NCI-H1694 treated with DMSO at 0.1 percent for 48 hours (cell line): ENCODE measurements at places on chromosomes 7 and 10.

GRCh38 chr7:101133621-101134398 lies 6.9 kb downstream of the SERPINE1 start:
- no peak for DNase-seq

DNA sequence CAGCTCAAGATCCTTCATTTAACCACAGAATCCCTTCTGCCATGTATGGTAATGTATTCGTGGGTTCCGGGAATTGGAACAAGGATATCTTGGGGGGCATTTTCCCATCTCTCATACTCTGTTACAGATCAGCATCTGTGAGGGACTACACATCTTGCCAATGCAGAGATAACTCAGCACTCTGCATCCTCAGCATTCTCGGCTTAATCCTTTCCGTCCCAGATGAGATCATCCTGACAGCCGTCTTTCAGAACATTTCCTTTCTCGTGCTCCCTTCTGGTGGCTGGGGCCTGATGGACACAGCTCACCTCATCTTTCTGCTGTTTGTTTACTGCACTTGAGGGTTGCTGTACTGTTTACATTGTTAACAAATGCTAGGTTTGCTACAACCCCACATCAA lies 25.3 kb downstream of the FKBP6 start:
- no peak for DNase-seq

DNA sequence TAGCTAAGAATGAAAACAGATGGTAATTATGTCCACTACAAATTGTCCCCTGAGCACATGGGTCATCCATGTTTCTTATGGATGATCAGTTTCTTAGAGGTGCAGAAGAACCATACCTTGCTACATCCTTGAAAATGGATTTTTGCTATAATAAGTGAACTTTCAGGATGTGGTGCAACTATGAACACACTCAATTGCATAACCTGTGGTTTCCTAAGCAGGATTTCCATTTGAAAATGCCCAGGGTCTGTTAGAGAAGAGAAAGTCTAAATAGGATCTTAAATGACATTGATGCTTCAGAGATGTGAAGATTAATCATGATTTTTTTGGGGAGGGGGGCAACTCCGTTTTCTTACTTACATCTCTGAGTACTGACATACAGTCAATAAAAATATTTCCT lies 39.6 kb upstream of the CACNB2 start:
- DNase-seq = no peak

- peak; percentile 69 for DNase-seq
Observed at GRCh38 chr7:70446448-70447143, 685.3 kb upstream of the GALNT17 start.

GRCh38 chr10:119539359-119539825 lies 3.1 kb downstream of the RGS10 start:
- no peak for DNase-seq

DNA sequence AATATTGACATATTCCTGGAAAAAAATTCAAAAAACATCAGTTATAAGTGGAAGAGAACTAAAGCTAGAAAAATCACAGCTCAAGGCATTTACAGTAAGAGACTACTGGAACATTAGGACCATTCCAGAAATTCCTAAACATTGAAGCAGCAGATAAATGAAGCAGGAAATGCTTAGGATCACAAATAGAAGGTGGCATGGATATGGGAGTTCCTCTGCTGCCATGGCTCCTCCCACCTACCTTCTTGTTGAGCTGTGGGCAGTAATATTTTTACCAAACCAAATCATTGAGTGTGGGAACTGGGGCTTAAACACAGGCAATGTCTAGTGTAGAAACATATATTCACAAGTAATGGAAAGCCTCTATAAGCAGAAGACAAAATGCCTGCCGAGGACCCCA lies 292.8 kb downstream of the ANKRD7 start:
- no peak for DNase-seq

DNA sequence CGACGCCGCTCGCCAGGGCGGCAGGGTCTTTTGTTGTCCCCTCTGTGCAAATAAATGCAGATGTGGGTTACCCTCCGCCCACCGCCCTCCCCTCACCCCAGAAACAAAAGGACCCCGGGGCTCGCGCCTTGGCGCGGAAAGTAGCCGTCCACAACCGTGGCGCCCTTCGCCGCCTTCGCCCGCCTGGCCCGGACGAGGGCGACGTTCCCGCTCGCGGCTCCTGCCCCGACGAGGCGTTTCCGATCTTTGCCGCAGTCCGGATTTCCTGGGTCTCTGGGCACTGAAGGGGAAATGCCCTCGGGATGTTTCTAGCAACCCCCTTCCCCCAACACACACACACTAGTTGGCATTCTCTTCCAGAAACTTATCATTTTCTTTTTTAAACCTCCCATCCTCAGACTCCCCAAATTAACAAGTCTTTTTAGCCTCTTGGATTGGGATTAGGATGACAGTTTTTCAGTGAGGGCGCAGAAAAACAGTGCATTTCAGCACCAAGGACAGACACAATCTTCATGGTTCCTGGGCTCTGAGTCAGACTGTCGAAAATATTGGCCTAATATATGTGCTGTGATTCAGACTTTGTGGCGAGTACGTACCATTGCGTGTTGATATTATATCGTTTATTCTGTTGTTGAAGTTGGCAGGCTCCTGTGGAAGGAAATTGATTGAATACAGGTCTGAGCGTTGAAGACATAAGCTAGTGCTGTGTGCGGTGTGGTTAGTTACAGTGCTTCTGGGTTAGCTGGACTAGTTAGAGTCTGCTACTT lies 771 bp downstream of the PHYHIPL start:
- peak; percentile 33 for DNase-seq

- no peak for DNase-seq
Observed at GRCh38 chr7:47931005-47932004, 17.0 kb downstream of the PKD1L1 start.

- DNase-seq = peak; percentile 45
Observed at GRCh38 chr7:12210179-12211053, 678 bp upstream of the TMEM106B start.

DNA sequence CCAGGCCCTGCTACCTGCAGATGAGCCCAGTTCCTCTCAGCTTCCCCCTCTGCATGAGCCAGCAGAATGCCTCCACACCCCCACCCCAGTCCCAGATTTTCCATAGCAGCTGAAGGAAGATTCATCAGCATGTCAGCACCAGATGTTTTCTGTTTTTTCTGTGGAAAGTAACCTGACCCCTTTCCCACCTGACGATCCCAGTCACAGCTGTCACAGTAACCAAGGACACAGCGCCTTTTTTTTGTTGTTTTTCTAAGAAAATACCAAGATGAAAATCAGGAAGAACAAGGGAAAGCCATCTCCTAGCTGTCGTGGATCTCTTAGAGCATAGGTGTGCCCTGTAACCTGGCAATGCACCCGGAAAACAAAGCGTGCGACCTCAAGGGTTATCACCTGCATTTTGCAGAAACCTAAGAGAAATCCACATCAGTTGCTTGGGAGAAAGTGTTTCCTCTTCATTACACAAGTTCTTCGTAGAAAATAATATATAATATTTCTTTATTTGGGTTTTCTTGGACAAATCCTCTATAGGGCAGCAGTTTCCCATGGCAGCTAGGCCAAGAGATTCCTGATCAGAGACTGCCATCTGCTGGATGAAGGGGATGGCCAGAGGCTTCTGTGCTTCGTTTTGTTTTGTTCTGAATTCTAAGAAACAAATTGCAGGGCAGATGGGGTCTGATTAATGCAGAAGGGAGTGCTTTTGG lies 401.9 kb downstream of the TNS3 start:
- peak; percentile 87 for DNase-seq

- DNase-seq = no peak
Observed at GRCh38 chr10:35925493-35925892, 283.4 kb upstream of the FZD8 start.

DNA sequence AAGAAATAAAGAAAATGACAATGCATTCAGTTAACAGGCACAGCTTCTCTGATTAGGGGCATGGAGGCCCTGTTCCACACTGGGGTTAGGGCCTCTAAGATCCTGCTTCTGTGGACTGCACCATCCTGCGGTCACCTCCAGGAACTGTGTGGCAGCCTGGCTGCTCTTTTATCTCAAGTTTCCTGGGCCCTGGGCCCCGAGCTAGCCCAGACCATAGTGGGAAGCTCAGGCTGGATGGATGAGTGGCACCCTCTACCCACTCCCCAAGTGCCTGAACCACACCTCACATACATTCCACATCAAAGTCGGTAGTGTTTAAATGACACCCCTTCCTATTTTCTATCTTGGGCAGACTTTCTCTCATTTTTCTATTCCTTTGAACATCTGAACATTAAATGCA lies 461.5 kb upstream of the MKI67 start:
- no peak for DNase-seq

- DNase-seq = no peak
Observed at GRCh38 chr10:80504158-80504811, 33.4 kb upstream of the SH2D4B start.

DNA sequence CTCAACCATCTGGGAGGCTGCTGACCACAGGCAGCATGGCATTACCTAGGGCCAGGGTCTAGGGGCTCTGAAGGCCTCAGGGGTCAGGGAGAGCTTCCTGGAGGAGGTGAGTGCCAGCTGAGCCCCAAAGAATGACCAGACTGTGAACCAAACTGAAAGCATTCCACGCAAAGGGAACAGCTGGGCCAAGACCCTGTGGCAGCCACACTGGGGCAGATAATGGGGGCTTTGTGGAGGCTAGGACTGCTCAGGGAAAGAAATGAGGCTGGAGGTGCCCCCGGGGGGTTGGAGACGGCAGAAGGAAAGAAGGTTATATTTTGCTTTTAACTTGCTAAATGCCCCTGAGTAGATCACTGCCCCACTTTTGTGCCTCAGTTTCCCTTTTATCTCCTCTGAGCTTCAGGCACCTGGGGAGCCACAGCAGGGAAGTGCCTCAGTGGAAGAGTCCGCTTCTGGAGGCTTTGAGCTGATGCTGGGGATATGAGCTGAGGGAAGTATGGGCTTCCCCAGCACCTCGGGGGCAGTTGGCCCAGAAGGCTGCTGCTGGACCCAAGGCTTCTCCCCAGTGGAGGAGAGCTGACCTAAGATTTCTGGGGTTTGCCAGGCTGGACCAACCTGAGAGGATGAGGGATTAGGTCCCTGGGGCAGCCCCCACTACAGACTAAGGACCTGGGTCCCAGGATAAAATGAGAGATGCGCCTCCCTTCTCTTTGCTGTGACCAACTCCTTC lies 57.8 kb downstream of the ZMIZ1 start:
- no peak for DNase-seq

- no peak for DNase-seq
Observed at GRCh38 chr7:141495057-141495456, 56.2 kb upstream of the AGK start.

GRCh38 chr7:147829016-147829415 lies 761.5 kb upstream of the C7orf33 start:
- DNase-seq = peak; percentile 75

- no peak for DNase-seq
Observed at GRCh38 chr7:2843711-2844152, 376 bp downstream of the GNA12 start.

DNA sequence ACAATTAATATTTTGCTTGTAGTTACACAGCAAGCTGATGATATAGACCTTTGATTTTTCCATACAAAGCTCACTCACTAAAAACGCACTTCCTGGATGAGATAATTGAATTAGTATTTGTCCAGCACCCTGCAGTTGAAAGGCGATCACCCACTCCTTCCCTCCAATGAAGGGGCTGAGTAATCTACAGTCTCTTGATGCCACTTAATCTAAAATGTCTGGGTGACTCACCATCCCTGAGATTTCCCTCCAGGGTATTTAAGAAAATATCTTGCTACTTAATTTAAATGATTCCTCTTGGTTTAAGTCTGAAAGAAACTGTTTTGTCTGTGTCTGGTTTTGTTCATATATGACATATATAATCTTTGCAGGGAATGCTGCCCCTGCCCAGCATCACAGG lies 515.3 kb downstream of the GRID1 start:
- no peak for DNase-seq

- DNase-seq = peak; percentile 86
Observed at GRCh38 chr7:5665094-5666025, 116.1 kb downstream of the RNF216 start.

DNA sequence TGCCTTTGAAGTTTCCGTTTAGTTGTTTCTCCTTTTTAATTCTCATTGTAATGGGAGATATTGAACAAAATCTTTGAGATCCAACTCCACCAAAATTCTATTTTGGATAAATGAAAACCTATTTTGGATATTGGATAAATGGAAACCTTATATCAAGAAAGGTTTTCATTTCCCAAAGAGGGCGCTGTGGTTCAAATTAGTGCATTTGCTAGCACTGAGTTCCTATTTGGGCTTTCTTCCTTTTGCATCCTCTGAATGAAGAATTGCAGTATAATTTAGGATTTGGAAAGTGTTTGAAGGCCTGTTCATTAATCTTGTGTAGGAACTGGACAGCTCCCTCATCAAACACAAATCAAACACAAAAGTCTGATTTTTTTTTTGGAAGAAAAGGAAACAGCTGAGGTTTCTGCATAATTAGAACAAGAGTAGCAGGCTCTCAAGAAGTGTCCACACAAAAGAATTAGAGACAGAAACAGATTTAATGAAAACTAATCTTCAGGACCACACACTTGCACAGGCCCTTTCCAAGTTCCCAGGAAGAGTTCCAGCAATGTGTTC lies 80.8 kb upstream of the KLF14 start:
- peak; percentile 3 for DNase-seq

DNA sequence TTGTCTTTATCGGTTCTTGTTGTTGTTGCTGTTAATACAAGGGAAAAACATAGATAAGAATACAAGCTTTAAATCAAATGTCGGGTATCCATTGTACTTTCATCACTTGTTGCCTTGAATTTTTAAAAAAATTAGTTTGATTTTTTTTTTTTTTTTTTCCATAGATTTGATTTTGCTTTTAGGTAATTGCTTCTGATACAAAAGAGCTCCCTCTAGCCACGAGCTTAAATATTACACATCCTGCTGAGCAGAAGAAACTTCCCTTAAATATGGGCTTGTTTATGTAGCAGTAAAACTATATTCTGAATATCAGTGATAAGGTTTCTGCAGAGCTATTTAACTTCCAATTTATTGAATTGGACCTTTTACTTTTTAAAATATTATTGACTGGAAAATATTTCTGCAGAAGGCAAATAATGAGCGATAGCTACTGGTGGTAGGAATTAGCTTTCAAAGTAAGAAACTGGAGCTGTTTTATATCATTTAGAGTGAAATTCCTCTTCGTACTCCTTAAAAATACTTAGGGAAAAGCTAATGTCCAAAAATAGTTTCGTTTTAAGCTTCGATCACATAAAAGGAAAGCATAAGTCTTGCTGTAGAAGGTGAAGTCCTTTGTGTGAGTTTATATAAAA lies 216.9 kb downstream of the POLR1F start:
- no peak for DNase-seq

- no peak for DNase-seq
Observed at GRCh38 chr7:77254915-77255314, 55.3 kb upstream of the FGL2 start.

GRCh38 chr10:25064401-25064800 lies 48.0 kb downstream of the THNSL1 start:
- DNase-seq = no peak

DNA sequence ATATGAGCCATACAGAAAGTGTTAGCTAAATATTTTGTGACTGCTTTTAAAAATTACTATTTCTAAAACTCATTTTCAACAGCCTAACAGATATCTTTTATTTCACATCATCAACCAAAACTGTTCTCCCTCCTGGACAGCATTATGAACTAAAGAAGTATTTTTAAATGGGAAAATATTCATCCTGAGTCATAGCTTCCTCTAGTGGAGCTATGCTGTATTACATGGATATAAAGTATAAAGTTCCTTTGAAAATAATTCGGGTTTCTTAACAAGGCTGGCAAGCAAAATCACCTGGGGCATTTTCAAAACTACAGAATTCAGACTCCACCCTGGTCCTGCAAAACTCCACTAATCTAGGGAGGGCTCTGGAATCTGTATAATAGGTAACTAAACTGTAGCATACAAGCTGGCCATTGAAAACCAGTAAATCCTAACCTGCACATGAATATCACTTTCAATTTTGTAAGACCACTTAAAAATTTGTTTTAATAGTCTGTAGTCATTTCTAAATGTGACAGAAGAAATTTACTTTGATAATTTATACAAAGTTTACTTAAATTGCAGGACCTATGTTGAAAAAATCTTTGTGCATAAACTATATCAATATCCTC lies 53.5 kb downstream of the SCIN start:
- DNase-seq = peak; percentile 28
